NCI-H1436 treated with DMSO at 0.1 percent for 48 hours (cell line): ENCODE measurements at places on chromosomes 7 and 10.

- DNase-seq = no peak
Observed at GRCh38 chr7:17380736-17381662, 82.5 kb downstream of the AHR start.

GRCh38 chr10:122637376-122637775 is 62.3 kb downstream of the C10orf120 start:
- no peak for DNase-seq

GRCh38 chr7:44531421-44532380 is 9.4 kb downstream of the NPC1L1 start:
- DNase-seq = no peak

DNA sequence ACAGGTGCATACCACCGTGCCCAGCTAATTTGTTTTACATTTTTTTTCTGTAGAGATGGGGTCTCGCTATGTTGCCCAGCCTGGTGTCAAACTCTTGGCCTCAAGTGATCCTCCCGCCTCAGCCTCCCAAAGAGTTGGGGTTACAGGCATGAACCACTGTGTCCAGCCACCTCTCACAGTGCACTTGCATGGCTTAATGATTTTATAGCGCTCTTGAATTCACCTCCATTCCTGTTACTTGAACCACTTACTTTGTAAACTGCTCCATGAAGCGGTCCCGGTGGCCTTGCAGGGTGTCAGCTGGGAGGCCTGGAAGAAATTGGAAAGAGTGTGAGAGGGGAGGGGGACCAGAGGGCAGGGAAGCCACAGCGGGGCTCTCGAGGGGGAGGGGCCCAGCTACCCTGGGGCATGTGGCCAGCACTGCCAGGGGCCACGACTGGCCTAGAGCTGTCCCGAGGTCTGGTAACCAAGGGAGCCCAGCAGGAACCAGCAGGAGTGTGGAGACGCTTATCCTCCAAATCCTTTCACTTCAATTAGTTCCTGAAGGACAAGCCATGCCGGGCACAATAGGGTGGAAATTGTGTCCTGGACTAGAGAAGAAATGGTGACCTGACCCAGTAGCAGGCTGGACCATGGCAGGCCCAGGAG is 76.0 kb downstream of the SPDYE5 start:
- DNase-seq = no peak

- no peak for DNase-seq
Observed at GRCh38 chr10:1687623-1688150, 49.6 kb downstream of the ADARB2 start.

DNA sequence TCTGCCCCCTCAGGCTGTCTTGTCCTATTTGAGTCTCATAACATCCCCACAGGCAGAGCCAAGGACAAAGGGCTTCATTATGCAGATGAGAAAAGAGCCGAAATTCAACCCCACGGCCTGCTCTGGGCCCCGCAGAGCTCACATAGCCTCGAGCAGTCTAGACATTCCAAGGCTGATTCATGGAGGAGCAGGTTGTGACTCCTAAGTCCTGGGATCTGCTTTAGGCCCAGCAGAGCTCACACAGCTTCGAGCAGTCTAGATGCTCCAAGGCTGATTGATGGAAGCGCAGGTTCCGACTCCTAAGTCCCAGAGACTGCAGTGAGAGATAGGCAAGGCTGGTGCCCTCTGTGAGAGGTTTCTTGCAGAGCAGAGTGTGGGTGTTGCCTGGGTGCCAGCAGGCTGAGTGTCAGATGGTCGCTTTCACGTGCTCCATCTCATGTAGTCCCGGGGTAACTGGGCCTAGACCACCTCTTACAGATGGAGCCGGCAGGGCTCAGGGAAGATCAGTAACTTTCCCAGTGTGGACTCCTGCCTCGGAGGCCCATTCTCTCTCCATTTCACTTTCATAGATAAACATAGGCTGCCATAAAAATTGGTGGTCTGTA is 436.1 kb upstream of the FOXK1 start:
- DNase-seq = no peak

- no peak for DNase-seq
Observed at GRCh38 chr10:125127110-125127509, 33.3 kb downstream of the CTBP2 start.

GRCh38 chr10:62839590-62839989 is 23.4 kb upstream of the EGR2 start:
- no peak for DNase-seq

DNA sequence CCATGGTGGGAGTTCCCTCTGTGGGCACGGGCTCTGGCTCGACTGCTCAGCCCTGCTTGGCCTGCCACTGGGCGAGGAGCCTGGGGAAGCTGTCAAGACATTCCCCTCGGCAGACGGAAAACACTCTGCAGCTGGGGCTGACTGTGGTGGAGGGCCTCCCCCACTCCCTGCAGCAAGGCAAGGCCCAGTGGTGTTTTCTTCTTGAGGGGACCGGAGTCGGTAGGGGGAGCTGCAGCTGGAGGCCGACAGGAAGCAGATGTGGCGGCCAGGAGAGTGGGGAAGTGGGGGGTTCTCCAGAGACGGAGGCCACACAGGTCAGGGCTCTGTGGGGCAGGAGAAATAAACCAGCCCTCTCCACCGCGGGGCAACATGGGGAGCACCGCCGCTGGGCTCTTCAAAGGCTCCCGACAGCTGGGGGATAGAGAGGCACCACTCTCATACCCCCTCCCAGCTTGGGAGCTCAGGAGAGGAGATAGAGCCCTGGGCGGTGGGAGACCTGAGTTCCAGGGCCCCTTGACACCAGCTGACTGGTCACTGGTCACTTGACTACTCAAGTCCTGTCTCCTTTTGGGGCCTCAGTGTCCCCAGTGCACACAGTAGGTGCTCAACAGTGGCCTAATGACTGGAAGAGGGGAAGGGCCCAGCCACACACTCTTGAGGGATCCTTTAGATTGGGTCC is 43.4 kb downstream of the PPIF start:
- DNase-seq = no peak
